ENCODE measurements at places on chromosomes 4 and X.

GRCh38 chr4:92031825-92032224 is 271.9 kb upstream of the GRID2 start:
- DNase-seq, result no peak

DNA sequence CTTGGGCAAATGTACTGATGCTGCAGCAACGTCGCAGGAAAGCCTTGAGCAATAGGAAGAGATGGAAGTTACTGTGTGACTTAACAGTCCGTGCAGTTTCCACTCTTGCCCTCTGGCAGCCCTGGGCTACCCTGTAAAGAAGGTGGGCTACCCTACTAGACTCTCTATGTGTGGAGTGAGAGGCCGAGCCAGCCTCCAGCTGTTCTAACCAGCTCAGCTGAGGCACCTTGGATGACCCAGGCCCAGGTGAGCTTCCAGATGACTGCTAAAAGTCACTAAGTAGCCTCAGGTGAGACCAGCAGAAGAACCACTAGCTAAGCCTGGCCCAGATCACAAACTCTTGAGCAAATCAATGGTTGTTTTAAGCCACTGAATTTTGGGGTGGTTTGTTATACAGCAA is 34.9 kb upstream of the PPP2R2C start:
- DNase-seq, result no peak

DNA sequence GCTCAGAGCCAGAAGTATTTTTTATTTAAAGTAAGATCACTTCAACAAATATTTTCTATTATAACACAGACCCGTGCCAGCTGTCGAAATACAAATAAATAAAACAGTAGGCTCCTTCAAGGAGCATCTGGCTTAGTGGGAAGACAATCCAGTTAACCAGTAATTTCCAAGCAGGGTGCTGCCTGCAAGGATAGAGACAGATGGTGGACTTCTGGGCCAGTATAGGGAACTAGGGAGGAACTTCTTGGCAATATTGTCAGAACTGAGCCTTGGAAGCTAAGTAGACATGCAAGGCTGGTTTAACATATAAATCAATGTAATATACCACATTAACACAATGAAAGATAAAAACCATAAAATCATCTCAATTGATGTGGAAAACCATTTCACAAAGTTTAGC is 17.0 kb upstream of the MTMR1 start:
- DNase-seq, result no peak

- no peak for DNase-seq
Measured at GRCh38 chrX:106933538-106933961, 13.3 kb downstream of the CLDN2 start.

- no peak for DNase-seq
Measured at GRCh38 chrX:70434914-70435586, 9.6 kb upstream of the DLG3 start.

DNA sequence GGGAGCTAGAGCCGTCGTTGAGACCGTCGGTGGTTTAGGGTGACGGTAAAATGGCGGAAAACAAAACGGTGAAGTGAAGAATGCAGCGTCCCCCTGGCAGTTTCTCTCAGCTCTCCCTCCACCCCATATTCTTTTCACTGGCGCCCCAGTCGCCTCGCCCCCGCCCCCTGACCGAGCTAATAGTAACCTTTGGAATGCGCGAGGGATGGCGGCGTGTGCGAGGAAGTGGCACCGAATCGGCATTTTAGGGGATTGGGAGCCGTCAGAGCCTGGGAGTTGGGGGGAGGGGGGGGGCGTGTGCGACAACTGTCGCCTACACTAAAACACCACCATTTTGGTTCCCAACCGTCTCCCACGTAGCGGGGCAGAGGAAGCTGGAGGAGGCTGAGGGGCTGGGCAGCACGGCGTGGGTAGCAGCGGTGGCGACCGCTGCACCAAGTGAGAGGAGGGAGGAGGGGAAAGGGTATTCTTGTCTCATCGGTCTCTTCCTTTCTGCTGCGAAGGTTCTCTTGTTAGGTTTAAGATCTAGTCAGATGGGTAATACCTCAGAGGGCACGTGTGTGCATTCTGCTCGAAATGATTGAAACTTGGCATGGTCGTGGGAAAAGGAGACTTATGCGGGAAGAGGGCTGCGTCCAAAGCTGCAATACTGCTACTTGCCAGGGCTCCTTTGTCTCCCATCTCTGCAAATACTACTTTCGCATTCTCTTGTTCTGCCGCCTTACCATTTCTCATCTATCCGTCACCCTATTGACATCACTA is 840 bp downstream of the ZNF711 start:
- no peak for DNase-seq

DNA sequence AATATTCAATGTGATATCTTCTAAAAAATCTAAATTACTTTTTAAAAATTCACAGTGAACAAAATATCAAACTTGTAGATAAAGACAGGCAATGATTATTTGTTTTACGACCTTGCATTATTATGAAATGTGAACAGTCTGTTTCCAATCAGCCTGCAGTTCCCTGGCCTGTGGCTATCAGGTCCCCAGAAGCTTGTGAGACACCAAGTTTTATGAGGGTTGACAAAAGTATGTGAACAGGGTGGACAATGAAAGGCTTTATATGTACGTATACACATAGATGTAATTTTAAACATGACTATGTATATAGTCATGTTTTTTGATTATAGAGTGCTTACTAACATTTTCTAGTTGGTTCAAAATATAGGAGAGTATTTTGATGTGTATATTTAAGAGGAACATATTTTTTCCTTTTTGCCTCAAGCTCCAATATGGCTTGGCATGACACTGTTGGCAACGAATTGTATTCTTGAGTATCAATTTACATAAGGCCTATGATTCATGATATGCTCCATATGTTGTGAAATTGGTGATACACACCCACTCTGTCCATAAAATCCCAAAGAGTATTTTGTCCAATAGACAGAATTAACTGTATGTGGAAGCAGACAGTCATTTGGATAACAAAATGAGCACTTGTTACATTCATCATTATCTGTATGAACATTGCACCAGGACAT is 55.7 kb downstream of the BTC start:
- DNase-seq, result no peak

- DNase-seq, result no peak
Measured at GRCh38 chr4:36445480-36445879, 164.1 kb downstream of the DTHD1 start.

GRCh38 chrX:134552351-134552750 is 92.4 kb downstream of the HPRT1 start:
- DNase-seq, result no peak

DNA sequence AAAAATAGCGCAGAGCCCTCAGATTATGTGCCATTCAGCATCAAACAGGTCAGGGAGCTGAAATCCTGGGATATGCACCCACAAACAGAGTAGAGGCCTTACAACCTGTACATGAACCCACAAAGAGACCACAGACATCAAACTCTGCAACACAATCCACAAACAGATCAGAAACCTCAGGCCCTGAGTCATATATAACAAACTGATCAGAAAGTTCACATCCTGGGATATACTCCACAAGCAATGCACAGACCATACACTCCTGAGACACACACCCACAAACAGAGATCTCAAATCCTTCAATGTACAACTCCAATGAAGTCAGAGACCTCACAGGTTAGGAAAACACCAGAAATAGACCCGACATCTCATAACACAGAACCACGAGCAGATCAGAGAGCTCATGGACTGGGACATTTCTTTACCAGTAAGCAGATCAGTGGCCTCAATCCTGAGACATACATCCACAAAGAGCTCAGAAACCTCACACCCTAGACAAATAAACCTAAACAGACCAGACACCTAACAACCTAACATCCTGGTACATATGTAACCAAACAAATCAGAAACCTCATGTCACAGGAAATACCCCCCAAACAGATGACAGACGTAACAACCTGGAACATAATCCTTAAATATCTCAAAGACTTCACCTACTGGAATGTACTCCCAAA is 24.2 kb downstream of the SUV39H1 start:
- no peak for DNase-seq

- DNase-seq, result no peak
Measured at GRCh38 chr4:92307866-92308265, 4.1 kb downstream of the GRID2 start.

- no peak for DNase-seq
Measured at GRCh38 chr4:36325499-36325898, 44.1 kb downstream of the DTHD1 start.

- no peak for DNase-seq
Measured at GRCh38 chr4:108830509-108831244, 67.8 kb upstream of the ETNPPL start.

GRCh38 chrX:8341814-8342590 is 122.6 kb upstream of the VCX3B start:
- DNase-seq, result no peak

DNA sequence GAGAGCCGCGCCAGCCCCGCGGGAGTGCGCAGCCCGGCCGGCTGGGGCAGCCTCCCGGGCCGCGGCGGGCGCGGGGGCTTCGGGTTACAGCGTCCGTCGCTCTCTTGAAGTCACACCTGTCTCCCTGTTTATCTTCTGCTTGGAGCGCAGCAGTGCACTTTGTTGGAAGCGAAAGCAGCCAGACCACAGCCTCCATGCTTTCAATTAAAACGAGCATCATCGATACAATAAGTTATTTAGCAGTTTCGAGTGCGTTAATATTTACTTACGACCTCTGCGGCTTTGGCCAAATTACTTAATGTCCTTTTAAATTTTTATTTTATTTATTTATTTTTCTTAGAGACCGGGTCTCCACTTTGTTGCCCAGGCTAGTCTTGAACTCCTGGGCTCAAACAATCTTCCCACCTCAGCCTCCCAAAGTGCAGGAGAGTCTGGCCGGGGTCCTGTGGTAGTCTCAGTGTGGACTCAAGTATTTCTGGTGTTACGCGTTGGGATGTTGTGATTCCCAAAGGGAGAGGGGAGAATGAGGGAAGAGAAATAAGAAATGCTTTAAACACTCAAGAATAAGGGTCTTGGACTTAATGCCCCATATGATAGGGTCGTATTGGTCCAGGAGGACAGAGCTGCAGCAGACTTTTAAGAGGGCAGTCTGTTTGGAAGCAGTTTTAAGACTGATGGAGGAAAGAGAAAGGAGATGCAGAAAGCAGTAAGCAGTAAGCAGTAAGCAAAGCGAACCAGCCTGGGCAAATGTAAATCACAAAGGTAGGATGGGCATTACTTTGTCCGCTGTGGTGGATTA is 504 bp upstream of the PDLIM3 start:
- DNase-seq, result no peak

Measured in central memory CD8-positive, alpha-beta T cell (primary cell).